ENCODE measurements at places on chromosomes 6 and 20.
A peak's percentile ranks its signal among the peaks of the same experiment; 100 is the strongest.

DNA sequence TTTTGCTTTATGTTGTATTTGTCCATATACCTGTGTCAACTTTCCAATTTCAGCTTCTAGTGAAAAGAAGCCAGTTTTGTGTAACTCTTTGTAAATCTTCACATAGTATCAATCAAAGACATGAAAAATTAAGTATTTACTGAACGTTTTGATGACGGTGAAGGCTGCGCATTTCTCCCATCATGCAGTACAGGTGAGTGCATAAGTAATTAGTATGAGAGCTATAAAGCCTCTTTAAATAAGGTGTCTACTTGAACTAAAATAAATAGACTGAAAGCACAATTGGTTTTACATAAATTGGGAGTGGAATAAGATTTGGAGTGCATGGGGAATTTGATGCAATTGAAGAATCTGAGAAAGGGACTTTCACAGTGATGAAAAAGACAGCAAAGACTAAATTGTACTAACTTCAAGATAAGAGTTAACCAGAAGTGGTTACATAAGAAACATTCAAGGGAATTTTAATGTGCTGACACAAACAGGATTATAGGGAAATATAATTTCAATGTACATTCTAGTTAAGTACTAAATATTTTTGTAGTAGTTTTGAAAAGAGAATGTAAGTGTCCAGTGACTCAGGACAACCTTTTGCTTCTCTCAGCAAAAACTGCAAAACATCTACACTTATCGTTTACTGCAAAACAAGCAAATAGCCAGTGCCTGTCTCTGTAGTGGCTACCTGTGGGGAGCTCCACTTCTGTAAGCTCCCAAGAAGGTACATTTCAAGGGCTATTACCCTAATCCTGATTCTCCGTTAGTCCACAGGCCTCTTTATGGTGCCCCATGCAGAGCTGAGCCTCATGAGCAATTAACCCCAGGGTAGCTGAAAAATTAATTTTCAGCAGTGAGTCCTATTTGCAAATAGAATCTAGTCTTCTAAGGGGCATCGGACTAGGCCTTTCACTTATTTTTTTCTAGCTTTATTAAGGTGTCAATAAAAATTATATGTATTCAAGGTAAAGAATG is 13.0 kb downstream of the TENT5A start:
- DNase-seq, result no peak

DNA sequence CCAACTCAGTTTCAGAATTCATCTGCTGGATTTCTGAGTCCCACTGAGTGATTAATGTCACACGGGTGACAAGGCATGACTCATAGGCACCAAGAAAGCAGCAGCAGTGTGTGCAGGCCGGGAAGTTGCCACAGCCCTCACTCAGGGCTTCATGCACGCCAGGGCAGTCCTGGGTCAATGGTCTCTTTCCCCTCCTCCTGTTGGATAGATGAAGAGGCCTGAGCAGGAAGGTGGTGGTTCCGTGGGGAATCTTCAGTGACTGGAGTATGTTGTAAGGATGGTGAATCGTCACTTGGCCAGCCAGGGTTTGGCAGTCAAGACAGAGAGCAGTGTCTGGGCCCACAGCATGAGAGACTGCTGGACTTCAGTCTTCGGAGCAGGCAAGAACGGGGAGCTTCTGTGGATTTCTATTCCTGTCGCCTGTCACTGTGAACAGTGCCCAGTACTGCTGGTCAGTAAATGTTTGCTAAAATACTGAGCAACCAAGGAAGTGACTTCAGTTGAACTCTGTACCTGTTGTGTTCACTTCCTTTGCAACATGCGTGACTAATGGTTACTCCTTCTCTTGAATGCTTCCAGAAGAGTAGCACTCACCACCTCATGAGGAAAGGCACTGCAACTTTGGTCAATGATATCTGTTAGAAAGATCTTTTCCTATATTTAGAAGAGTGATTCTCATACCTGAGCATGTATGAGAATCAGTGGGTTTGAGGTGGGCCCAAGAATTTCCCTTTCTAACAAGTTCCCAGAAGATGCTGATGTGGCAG is 62.0 kb upstream of the CD93 start:
- DNase-seq, result no peak

- no peak for DNase-seq
These were observed 37.1 kb upstream of the PMEPA1 start for GRCh38 chr20:57746832-57747404.

DNA sequence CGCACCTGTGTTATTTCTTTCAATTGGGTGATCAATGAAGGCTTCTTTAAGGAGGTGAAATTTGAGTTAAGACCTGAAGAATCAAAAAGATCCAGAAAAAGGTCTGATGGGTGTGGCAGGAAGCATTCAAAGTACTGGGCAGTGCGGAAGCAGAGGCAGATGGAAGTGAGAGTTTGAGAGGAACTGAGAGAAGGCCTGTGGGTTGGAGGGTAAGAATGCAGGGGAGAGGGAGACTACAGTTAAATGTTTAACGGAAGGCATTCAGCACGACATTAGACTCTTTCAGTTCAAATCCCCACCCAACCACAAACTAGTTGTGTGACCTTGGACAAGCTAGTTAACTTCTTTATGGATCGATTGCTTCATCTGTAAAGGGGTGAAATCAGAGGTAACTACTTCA is 50.5 kb upstream of the GCM1 start:
- no peak for DNase-seq

DNA sequence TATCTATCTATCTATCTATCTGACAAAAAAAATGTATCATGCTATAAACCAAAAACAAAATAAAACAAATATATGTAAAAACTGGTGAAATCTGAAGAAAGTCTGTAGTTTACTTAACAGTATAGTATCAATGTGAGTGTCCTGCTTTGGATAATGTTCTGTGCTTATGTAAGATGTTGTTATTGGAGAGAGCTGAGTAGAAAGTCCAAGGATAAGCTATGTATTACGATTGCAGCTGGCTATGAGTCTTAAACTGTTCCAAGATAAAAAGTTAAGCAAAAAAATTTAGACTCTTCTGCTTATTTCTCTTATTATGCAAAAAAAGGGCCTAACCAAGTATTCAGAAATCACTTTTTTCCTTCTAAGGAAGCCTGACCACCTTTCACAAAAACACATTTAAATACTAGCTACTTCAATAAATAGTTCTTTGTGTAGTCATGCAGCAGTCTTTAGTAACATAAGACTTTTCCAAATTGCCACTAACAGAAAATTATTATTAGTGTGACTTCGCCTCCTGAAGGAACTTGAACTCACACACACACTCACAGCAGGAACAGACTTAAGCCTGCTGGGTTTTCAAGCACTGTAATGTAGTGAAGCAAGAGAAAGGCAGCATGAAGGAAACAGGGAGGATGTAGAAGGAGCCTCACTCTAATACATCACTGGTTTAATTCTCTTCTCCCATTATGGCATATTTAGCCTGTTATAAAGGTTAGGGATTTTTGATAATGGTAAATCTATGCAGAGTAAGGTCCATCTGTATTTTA is 265.8 kb upstream of the GJE1 start:
- no peak for DNase-seq

DNA sequence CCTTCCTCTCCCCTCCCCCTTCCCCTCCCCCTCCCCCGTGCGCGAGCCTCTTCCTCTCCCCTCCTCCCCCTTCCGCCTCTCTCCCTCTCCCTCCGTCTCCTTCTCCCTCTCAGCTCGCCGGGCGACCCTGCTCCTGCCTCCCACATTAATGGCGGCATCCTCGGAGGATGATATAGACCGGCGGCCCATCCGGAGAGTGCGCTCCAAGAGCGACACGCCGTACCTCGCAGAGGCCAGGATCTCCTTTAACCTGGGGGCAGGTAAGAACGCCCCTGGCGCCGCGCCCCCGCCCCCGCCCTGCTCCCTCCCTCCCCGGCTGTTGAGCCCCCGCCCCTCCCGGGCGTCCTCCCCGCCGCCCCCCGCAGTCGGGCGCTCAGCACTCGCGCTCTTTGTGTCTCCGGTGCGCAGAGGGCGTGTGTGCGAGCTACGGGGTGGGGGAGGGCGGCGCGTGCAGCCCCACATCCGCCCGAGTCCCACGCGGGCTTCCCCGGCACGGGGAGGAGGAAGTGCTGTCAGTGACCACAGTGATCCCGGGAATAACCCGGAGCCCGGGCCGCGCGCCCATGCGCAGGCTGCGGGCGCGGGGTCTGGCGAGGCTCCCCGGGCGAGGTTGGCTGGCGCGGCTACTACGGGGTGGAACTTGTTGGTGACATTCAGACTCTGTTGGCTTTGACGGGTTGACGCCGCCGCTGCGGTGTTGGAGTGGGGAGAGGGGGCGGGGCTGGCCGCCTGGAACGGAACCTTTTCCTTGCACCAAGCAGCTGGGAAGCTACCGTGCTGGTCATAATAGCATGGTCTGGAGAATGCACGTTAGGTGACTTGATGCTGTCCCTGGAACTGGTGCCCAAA is 33.2 kb downstream of the PHACTR1 start:
- no peak for DNase-seq

- no peak for DNase-seq
These were observed 189.1 kb downstream of the DTNBP1 start for GRCh38 chr6:15473741-15474161.

DNA sequence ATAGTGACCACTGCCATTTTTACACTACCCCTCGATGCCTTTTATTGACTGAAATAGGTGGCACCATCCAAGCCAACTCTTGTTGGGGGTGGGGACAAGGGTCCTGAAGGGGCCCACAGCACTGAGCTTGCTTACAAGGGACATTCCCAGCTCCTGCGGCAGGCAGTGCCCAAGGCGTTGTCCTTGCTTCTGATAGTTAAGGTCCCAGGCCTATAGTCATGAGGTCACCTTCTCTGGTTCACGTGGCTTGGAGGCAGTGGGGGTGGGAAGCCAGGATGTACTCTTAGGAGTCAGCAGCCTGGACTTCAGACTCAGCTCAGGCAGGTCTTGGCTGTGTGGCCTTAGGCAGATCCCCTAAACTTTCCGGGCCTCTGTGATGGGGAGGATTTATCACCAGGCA is 48.6 kb downstream of the TOX2 start:
- no peak for DNase-seq

GRCh38 chr6:87641065-87641692 is 51.2 kb downstream of the ORC3 start:
- no peak for DNase-seq

DNA sequence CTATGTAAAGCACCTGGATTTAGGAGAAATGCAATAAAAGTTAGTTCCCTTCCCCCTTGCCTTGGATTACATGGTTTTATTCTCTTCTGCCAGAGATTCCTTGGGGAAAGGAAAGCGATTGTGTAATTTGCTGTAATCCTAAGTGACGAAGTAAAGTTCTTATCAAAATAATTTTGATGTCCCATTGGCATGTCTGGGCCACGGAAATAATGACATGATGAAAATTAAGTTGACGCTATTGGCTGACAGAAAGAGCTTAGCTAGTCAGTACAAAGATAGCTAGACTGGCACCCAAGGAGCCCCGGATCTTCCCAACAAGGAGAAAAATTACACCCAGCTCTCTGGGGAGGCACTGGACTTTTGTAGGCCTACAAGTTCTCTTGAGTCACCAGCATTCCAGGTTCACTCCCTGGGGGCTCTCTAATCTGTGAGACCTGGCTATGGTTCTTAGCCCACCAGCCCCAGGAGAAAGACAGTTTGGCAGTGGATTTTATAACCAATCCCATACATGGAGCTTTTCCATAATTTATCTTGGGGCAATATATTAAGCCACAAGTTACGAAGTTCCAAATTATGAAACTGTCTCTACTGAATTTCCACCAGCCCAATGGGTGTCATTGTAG is 59.9 kb downstream of the FOXA2 start:
- no peak for DNase-seq

DNA sequence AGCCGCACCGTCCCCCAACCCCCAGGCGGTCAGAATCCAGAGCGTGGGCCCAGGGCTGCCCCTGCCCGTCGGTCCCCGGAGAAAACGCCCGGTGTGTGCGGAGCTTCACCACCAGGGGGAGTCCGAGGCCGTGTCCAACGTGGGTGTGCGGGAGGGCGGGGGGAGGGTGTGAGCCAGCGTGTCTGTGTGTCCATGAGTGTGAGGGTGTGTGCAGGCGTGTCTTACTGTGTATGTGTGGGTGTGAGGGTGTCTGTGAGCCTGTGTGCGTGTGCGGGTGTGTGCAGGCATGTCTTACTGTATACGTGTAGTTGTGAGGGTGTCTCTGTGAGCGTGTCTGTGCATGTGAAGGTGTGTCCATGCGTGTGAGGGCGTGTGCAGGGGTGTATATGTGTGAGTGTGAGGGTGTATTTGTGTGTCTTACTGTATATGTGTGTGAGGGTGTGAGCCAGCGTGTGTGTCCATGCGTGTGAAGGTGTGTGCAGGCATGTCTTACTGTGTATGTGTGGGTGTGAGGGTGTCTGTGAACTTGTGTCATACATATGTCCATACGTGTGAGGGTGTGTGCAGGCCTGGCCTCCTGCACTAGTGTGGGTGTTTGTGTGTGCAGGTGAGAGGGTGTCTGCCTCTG is 24.6 kb upstream of the GATA5 start:
- peak; percentile 65 for DNase-seq

- no peak for DNase-seq
These were observed 27.4 kb upstream of the RIN2 start for GRCh38 chr20:19730706-19731105.

DNA sequence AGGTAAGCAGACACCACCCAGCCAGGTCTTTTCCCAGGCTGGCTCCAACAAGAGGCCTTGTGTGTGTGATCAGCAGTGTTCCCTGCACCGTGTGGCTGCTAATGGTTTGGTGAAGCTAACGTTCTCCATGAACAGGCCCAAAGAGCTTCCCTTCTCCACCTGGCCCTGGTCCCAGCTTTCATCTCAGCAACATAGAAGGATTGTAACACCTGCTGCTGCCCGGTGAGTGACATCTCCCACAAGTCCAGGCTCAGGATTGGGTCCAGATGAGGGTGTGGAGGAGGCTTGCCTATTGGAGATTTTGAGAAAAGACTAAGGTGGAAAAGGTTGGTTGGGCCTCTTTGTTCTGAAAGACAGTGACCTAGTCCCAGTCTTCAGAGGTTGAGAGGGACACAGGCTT is 89.6 kb downstream of the TMEM242 start:
- no peak for DNase-seq

DNA sequence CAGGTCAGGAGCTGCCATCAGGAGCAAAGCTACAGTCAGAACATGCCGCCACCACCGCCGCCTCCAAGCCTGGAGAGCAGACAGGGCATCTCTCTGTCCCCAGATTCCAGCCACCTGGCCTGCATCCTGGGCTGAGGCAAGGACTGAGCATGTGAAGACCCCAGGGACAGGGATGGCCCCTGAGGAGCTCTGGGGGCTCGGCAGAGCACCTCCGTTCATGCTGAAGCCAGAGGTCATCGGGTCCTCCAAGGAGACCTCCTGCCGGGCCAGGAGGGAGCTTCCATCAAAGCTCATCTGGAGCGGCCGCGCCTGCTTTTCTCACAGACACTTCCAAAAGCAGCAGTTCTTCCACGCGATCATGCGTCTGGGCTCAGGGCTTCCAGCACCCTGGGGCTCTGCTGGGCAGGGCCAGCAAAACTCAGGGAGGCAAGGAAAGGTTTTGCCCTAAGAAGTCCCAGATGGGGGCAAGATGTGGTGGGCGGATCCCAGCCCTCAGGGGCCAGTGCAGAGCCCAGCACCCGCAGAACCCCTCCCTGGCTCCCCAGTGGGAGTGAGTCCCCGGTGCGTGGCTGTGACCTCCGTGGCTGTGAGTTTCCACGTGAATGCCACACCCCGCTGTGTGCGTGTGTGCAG is 138.4 kb downstream of the TAF4 start:
- no peak for DNase-seq
